ENCODE measurements at places on chromosomes 16 and 17.

DNA sequence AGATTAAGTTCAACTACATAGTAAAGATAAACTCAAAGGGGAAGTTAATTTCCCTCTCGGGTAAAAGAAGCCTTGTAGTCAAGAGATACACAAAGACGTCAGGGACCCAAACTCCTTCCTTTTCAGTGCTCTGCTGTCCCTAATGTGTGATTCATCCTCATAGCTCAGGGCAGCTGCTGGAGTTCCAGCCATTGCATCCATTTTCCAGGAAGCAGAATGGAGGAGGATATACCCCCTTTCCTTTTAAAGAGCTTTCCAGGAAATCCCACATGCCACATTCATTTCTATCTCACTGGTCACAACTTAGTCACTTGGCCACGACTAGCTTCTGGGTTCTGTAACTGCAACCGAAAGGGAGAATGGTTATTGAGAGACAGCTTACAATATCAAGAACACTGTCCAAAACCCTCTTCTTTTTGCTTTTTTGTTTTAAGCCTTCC is 95.3 kb downstream of the SOCS1 start:
- DNase-seq: no peak

GRCh38 chr17:57724026-57724728 is 20.9 kb downstream of the CCDC182 start:
- DNase-seq: no peak

DNA sequence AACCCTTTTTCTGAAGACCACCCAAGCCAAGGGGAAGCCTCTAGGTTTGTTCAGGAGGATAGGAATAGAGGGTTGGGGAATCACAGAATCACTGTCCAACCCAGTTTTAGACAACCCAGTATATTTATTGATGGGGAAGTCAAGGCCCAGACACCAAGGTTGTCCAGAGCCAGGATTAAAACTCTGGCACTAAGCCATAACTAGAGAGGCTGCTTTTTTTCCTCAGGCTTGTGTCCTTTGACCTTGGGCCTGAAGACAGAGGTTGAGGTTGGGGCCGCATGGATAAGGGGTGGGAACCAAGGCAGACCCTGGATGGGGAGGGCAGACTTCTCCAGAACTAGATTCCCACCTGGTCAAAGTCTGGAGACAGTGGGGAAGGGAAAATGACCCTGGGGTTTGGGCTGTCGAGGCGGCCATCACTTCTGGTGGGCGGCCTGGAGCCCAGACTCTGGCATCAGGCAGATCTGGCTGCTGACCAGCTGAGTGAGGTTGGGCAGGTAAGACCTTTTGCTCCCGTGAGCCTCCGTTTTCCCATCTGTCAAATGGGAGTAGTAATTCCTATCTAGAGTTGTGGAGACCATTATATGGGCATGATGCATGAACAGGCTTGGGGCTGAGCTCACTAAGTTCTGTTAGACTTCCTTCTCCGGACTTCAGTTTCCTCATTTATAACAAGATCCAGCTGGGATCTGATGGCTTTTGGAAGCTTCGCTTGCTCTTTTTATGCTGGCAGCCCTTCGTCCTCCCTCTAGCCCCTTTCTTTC is 17.9 kb downstream of the IGFBP4 start:
- DNase-seq: no peak

GRCh38 chr17:29930409-29931010 is 482 bp upstream of the SSH2 start:
- no peak for DNase-seq

GRCh38 chr17:31597646-31598398 is 206.3 kb downstream of the RAB11FIP4 start:
- no peak for DNase-seq

GRCh38 chr16:72637306-72637705 is 410.6 kb downstream of the ZFHX3 start:
- DNase-seq: no peak

- peak; percentile 27 for DNase-seq
Observed at GRCh38 chr16:85615014-85615851, 2.1 kb downstream of the GSE1 start.

DNA sequence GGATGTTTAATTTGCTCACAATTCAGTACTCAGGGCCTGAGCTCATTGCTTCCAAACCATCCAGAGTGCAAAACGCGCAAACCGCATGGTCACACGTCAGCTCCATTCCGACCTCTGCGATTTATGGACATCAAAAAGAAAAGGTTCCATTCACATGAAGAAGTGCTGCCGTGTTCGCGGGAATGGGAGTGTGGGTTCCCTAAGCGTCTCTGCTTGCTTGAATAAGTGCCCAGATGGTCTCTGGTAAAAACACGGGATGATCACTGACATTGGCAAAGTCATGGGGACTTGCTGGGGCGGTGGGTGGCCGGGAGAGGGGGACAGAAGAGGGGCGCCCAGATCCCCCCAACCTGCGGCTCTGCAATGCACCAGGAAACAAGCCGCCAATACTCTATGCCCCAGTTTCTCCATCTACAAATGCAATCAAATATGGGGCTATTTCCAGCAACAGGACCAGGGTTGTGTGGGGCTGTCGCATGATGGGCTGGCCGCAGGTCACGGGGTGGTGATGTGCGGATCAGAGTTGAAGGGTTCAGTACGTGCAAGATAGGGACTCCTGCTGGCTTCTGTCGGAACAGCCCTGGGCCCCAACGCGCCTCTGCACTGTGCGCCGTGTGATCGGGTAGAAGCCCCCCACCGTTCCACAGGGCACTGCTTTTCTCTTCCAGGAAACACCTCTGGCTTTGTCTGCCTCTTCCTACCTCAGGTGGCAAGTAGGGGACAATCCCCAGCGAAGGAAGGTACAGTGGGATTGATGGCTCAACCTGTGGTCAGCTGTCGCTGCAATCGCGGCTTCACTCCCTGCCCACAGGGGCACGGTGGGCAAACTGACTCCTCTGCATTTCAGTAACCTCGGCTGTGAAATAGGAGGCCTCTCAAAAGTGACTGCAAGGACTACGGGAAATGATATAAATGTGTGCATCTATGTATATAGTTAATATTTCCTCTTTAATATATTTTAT is 11.2 kb downstream of the FOXF1 start:
- no peak for DNase-seq

DNA sequence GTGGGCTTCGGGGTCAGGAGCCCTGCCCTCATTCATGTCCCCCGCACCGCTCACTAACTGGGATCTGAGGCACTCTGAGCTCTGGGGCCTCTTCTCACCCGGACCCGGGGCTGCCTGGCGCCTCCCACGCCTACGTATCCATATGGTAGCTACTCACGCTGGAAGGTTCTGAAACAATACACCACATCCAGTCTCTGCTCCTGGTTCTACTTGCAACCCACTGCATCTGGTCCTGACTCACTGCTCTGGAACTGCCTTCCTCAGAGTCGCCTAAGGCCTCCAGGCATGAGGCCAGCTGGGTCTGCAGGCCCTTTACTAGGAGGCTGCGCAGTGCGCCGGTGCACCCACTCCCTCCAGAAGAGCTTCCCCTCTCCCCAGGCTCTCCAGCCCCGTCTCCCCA is 18.1 kb downstream of the USP36 start:
- DNase-seq: no peak

DNA sequence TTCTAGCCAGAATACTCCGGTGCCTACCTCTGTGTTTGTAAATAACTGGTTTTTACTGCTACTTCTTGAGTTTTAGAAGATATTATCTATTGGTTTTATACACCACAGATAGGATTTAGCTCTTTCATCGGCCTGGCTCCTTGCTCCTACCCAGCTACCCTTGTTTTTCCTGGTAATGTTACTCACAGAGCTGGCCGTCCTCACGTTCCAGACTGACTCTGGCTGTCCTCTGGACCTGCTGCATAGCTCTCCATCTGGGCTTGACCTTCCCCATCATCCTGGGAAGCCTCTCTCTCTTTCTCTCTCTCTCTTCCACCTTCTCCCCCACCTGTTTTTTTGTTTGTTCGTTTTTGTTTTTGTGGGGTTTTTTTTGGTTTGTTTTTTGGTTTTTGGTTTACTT is 51.5 kb downstream of the MPRIP start:
- DNase-seq: no peak

DNA sequence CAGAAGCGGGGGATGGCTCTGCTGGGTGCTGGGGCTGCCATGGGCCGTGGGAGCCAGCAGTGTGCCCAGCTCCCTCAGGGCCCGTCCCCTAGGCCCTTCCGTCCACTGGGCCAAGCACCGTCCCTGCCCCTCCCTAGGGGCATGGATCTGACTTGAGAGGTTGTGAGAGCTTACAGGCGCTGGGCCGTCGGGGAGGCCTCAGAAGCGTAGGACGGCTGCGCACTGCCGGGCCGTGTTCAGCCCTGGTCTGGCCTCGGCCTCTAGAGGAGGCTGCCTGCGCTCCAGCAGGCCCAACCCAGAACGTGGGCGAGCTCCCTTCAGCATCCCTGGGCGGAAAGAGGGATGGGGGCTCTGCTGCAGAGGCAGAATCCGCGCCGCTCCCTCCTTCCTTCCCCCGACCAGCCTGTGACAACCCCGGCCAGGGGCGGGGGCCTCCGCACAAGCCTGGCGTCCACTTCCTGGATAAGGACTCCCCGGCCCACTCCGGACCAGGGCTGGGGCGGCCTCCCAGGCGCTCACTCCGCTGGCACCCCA is 685 bp upstream of the MPG start:
- no peak for DNase-seq

GRCh38 chr17:78935419-78936323 is 10.5 kb upstream of the TIMP2 start:
- no peak for DNase-seq

DNA sequence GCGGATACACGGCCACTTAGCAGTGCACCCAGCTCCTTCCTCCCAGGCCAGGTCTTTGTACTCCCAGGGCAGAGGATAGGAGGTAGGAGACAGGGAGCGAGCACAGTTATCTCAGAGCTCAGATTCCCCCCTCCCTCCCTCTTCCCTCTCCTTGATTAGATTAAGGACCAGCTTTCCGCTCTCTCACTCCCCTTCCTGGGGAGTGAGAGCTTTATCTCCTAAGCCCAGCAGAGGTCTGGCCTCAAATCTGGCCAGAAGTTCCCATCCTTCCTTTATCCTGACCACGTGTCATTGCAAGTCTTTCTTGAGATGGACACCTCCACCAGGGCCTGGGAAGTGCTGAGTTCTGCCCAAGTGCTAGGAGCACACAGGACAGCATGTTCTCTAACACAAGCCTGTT is 5.1 kb downstream of the ARL4D start:
- DNase-seq: no peak

DNA sequence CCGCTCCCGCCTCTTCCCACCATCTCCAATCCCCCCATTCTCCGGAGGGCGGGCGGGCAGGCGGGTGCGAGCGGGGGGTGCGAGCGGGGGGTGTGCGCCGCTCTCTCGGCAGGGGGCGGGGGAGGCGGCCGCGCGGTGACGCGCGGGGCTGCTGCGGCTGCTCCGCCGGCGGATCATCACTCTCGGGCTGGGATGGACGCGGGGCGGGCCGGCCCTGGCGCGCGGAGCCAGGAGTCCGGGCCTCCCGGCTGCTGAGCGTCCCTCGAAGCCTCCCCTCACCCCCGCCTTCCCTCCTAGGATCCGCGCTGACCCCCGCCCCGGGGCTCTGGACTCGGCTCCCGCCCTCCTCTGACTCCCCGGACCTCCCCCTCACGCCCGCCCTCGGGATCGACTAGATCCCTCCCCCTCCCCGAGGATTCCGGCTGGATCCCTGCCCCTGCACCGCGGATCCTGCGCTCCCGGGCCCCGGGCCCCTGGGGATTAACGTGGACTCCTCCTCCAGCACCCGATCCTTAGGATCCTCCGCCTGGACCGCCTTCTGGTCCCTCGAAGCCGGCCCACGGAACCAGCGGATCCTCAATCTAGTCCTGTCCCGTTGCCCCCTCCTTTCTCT is 946 bp upstream of the TMEM256 start:
- DNase-seq: peak; percentile 70

GRCh38 chr16:1152123-1152638 is 725 bp upstream of the CACNA1H start:
- peak; percentile 48 for DNase-seq

DNA sequence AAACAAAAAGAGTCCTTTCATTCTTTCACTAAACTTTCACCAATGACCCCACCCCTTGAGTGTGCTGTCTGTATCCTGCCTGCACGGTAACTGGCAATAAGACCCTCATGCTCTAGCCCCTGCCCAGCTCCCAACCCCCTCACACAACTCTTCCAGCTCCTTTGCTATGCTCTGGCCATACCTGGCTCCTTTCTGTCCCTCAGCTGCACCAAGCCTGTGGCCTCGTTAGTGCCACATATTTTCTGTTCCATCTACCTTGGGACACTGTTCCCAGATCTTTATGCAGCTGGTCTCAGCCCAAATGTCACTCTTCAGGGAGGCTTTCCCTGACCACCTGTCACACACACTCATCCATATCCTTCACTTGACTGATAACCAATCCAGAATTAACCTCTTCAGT is 47.3 kb downstream of the C16orf82 start:
- DNase-seq: no peak

DNA sequence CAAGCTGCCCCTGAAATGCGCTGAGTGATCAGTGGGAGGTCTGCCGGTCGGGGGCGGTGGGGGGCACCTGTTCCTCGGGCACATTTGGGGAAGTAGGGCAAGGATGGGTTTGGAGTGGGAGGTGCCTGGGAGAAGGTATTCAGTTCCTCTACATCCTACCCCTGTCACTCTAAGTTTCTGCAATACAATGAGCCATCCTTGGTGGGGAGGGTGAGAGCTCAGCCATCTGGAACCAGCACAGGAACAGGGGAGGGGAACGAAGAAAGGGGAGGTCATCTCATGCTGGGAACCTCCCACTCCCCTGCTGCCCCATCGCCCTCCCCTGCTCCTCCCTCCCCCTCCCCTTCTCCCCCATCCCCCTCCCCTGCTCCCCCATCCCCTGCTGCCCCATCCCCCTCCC is 4.2 kb downstream of the DPH1 start:
- DNase-seq: no peak

DNA sequence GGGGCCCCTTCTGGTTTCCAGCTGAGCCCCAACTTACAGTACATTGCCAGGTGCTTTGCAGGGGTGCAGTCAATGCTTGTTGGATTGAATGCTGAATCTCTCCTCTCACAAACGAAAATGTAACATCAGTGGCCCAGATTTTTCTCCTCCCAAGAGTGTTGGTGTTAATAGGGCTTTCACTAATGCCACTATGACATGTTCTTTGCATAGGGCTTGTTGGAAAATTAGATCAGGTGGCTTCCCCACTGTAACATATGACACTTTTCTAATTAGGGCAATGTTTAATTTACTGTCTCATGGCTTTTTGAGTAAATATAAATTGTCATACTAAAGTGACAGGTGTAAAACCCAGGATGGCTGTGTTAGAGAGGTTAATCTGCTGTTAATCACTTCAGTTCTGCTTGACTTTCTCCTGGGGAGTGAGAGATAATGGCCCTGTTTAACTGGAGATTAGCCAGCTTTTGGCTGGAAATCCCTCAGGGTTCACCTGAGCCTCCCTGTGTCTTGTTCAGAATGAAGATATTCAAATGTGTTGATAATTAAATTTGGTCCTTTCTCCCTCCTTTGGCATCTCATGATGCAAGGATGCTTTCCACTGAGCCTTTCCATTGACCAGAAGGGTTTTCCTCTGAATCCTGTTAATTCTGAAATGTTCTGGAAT is 502.3 kb downstream of the RBFOX1 start:
- DNase-seq: no peak
